ENCODE measurements at places on chromosomes 16 and 17.

GRCh38 chr16:20799599-20799998 lies 6.7 kb downstream of the ERI2 start:
- no peak for DNase-seq

GRCh38 chr17:41377546-41377945 lies 4.6 kb downstream of the KRT34 start:
- no peak for DNase-seq

GRCh38 chr16:31201582-31202413 lies 762 bp downstream of the PYCARD start:
- DNase-seq: no peak

GRCh38 chr17:55318715-55319487 lies 54.1 kb downstream of the HLF start:
- no peak for DNase-seq

DNA sequence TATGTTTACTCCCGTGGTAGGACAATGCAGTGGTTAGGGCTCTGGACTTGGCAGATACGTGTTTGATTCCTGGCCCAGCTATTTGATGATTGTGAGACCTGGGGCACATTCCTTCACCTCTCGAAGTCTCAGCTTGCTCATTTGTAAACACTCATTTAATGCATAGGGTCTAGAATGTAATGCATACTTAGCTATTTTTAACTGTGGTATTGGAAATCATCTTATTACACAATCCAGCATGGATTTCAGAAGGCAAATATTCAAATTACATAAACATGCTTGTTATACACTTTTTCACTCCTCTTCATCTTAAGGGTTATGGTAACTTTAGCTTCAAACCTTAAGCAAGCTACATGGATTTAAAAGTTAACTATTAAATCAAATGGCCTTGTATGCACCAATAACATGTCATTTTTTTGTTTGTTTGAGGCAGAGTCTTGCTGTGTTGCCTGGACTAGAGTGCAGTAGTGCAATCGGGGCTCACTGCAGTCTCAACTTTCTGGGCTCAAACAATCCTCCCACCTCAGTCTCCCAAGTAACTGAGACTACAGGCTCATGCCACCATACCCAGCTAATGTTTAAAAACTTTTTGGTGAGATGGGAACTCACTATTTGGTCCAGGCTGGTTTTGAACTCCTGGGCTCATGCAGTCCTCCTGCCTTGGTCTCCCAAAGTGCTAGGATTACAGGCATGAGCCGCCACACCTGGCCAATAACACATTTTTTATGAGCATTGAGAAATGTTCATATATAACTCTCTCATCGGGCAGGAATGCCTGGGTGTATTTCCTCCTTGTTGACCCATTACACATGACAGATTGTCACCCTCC lies 52.5 kb downstream of the VAT1L start:
- no peak for DNase-seq

Measured in stimulated activated CD4-positive, alpha-beta T cell treated with anti-CD3 and anti-CD28 coated beads, Interleukin-15, amount 100 ng/mL, for 48 hours (primary cell).